PC-3 (cell line): ENCODE measurements at places on chromosomes 1 and 21.

DNA sequence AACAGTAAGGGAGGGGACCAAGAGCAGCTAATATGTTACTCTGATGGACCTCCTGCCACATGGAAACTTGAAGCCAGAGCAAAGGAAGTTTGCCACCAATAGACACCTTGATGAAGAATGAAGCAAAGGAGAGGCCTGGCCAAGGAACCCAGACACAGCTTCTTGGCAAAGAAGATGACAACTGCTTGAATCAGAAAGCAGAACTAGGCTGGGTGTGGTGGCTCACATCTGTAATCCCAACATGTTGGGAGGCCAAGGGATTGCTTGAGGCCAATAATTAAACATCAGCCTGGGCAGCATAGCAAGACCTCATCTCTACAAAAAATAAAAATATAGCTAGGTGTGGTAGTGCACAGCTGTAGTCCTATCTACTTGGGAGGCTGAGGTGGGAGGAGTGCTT is 31.7 kb upstream of the CAPZB start:
- no peak for DNase-seq

DNA sequence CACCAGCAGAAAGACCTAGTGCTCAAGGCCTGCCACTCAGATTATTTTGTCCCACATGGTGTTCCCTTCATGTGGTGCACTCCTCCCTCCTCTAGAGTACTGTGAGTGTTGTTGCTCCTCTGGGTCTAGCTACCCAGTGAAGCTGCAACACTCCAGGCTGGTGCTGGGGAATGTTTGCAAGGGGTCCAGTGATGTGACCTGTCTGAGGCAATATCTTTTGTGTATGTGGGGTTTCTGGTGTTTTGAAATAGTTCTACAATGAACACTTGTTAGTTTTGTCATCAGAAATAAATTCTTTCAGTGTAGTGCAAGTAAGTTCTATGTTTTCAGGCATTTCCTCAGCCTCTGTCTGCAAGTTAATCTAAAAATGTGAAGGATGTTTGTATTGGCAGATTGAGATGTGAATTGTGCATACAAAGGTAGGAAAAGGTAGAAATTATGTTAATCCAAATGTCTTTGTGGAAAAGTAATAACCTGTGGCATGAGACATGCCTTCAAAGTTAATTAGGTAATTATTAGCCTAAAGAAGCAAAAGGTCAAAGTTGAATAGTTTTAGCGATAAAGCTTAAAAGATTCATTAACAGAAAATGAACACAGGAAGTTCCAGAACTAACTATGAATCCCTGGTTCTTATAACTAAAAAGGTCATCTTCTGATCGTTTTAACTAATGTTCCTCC is 616.8 kb downstream of the LTN1 start:
- no peak for DNase-seq

DNA sequence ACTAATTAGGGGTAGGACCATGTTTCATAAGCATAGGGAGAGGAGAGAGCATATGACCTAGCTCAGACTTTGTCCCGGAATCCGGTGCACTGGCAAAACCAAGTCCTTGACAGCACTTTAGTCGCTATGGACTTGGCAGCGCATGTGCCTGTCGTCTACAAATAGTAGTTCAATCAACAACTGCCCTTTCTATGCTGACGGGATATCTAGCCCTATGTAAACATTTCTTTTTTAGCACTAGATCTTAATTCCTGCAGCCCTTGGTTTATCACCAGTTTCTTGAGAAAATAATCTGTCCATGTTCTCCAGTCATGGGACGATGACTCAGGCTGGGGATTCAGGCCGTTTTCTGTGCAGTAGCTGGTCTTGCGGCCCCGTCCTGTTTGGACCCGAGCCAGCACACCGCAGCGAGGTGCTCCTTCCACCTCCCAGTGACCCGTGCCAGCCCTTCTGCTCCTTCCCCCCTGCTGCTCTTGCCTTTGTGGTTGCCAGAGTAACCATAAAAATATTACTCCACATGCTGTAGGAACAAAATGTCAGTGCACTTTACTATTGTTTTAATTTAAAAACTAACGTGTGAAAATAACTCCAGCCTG is 8.6 kb upstream of the MT1HL1 start:
- peak; percentile 25 for DNase-seq

GRCh38 chr1:115705085-115705951 is 63.2 kb downstream of the CASQ2 start:
- DNase-seq: peak; percentile 57

DNA sequence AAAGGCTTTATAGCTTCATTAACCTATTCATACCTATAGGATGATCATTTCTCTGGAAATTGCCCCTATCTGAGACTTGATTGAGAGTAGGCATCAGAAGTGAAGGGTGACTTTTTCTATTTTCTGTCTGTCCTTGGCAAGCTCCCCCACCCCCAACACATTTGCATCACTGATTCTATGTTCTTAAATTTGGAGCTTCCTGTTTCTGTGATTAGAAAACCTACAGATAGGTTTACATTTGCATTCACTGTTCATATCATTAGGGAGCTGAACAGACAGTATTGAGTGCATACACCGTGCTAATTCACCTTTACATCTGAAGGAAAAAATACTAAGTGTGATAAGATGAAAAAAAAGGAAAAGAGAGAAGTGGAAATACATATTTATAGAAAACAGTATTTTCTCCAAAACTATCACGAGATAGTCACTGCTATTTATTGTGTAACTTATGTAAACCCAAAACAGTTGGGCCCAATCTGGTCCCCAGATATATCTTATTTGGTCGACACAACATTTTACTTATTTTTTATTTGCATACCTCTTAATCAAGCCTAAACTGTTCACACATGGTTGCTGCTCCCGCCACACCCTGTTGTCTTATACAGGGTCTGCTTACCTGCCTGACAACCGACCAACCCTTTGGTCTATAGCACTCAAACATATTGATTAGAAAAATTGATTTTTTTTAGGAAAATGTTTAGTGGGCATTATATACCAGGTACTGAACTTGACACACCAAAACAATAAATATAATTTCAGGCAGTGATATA is 218.8 kb downstream of the NTNG1 start:
- no peak for DNase-seq

GRCh38 chr1:64502931-64503330 is 33.0 kb downstream of the CACHD1 start:
- DNase-seq: no peak

DNA sequence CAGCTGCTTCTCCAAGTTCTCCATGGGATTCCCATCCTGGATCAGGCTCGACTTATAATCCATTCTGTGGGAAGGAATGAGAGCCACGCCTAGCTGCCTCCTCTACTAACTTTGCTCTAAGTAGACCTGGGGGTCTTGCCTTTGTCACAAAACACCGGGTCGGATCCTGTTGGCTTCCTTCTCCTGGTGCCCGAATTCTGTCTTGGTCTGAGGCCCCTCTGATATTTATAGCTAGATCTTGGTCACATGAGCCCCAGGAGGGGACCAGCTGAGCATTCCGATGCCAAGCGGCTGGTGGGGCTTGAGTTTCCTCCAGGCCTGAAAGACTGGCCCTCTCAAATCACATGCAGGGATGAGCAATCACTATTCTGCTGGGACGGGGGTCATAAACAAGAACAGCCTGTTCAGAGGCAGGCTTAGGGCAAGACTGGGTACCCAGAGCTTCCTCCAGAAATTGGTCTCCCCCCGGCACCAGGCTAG is at the start of gene TRIM63:
Gene TRIM63 (minus strand): TSS at position 199 of the 480 bp plus-strand sequence. CDS start 136 bp downstream, at position 63.
- DNase-seq: no peak
